Endothelial cell (in vitro differentiated cells): ENCODE measurements at places on chromosomes 4 and X. TPM values are rescaled to one million over a fixed set of nuclear protein-coding genes. Genes with fewer than 3 reads are reported as not detected.

Gene ARHGAP6
- 4.1 TPM for total RNA-seq

Gene ADH7
- not detected for total RNA-seq

Gene ODAPH
- not detected for total RNA-seq

Gene HS6ST2
- 1.1 TPM for total RNA-seq

Gene ITGB1BP2
- 2.8 TPM for total RNA-seq

Gene MMRN1
- 304 TPM for total RNA-seq

Gene KLB
- total RNA-seq, result not detected

Gene UGT8
- 4.1 TPM for total RNA-seq

Gene VCX
- not detected for total RNA-seq

Gene DKK2
- 8.0 TPM for total RNA-seq

Gene HTN1
- total RNA-seq, result not detected

Gene TRO
- 184 TPM for total RNA-seq

Gene FHIP1A
- 2.4 TPM for total RNA-seq

Gene ADH1C
- total RNA-seq, result not detected

Gene KLHL13
- 1.7 TPM for total RNA-seq

Gene OTUD6A
- total RNA-seq, result not detected

Gene ODAM
- not detected for total RNA-seq

Gene PCDH19
- 34.9 TPM for total RNA-seq

Gene TMEM185A
- 98.7 TPM for total RNA-seq

Gene KLF3
- 73.4 TPM for total RNA-seq

Gene TACR3
- 0.08 TPM for total RNA-seq
